ENCODE measurements at places on chromosomes 4 and X. TPM values are rescaled to one million over a fixed set of nuclear protein-coding genes. Genes with fewer than 3 reads are reported as not detected.

The RAB40AL gene
- total RNA-seq: 1.9 TPM

The USP17L25 gene
- total RNA-seq: not detected

The NAA11 gene
- total RNA-seq: not detected

The AIFM1 gene
- 52.7 TPM for total RNA-seq

The ETDB gene
- not detected for total RNA-seq

The ZNF157 gene
- not detected for total RNA-seq

The HSFX3 gene
- not detected for total RNA-seq

The PAGE2 gene
- not detected for total RNA-seq

The ADH7 gene
- total RNA-seq: not detected

- no peaks in the 10 kb centered on the region for H3K36me3 ChIP-seq
- no peaks in the 10 kb centered on the region for H3K4me1 ChIP-seq
Measured at GRCh38 chrX:107457289-107457688, 7.8 kb downstream of the FRMPD3 start.

- no peaks in the 10 kb centered on the region for H3K27me3 ChIP-seq
- H3K4me3 ChIP-seq: no peak overlapping the region
- H3K36me3 ChIP-seq: peaks cover 5% of the 10 kb centered on the region
Measured at GRCh38 chr4:152860046-152860445, 76.1 kb upstream of the FHDC1 start.

DNA sequence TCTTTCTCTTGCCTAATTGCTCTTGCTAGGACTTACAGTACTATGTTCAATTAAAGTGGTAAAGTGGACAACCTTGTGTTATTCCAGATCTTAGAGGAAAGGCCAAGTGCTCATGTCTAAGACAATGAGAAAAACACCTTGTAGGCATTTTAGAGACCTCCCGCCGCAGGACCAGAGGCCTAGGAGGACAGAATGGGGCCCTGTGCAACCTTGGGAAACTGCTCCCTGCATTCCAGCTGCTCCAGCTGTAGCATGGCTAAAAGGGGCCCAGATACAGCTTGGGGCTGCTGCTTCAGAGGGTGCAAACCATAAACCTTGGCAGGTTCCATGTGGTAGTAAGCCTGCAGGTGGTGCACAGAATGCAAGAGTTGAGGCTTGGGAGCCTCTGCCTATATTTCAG lies 101.0 kb downstream of the PGRMC2 start:
- H3K27me3 ChIP-seq: no peaks in the 10 kb centered on the region
- no peak overlapping the region for H3K4me3 ChIP-seq
- H3K36me3 ChIP-seq: peaks cover 5% of the 10 kb centered on the region

DNA sequence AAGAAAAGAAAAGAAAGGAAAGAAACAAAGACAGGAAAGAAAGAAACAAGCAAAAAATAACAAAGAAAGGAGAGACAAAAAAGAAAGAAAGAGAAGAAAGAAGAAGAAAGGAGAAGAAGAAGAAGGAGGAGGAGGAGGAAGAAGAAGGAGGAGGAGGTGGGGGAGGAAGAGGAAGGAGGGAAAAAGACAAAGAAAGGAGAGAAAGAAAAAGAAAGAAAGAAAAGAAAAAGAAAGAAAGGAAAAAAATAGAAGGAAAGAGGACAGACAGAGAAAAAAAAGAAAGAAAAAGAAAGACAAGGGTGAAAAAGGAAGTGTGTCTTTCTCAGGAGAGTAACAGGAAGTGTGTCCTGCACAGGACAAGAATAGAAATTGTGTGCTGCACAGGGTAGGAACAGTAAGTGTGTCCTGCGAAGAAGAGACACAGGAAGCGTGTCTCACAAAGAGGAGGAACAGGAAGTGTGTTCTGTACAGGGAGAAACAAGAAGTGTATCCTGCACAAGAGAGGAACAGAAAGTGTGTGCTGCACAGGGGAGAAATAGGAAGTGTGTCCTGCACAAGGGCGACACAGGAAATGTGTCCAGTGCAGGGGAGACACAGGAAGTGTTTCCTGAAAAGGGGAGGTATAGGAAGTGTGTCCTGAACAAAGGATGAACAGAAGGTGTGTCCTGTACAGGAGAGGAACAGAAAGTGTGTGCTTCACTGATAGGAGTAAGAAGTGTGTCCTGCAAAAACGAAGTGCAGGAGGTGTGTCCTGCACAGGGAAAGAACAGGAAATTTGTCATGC lies 101.2 kb downstream of the ARSF start:
- H3K27me3 ChIP-seq: no peaks in the 10 kb centered on the region
- no peak for DNase-seq
- H3K36me3 ChIP-seq: no peaks in the 10 kb centered on the region
- peak overlapping the region; percentile 59 for H3K27ac ChIP-seq

GRCh38 chr4:140637836-140638235 lies 69.1 kb upstream of the UCP1 start:
- H3K27ac ChIP-seq: no peak overlapping the region
- no peaks in the 10 kb centered on the region for H3K27me3 ChIP-seq
- H3K4me1 ChIP-seq: peaks cover 9% of the 10 kb centered on the region
- peak; percentile 33 for DNase-seq
- H3K36me3 ChIP-seq: peaks cover 3% of the 10 kb centered on the region
- no peak overlapping the region for H3K4me3 ChIP-seq

- no peak for DNase-seq
- H3K27me3 ChIP-seq: no peaks in the 10 kb centered on the region
- no peaks in the 10 kb centered on the region for H3K36me3 ChIP-seq
Measured at GRCh38 chrX:55778322-55778721, 60.8 kb downstream of the RRAGB start.

GRCh38 chr4:24044610-24045589 lies 155.1 kb upstream of the PPARGC1A start:
- H3K27me3 ChIP-seq: no peaks in the 10 kb centered on the region
- DNase-seq: no peak
- H3K27ac ChIP-seq: no peak overlapping the region
- no peaks in the 10 kb centered on the region for H3K36me3 ChIP-seq
- H3K4me3 ChIP-seq: no peak overlapping the region
- H3K4me1 ChIP-seq: no peaks in the 10 kb centered on the region

- H3K27me3 ChIP-seq: peaks cover 2% of the 10 kb centered on the region
- DNase-seq: no peak
- H3K4me1 ChIP-seq: peaks cover 10% of the 10 kb centered on the region
- H3K4me3 ChIP-seq: no peak overlapping the region
- peaks cover 4% of the 10 kb centered on the region for H3K36me3 ChIP-seq
Measured at GRCh38 chrX:120377715-120378114, 15.8 kb downstream of the ATP1B4 start.

DNA sequence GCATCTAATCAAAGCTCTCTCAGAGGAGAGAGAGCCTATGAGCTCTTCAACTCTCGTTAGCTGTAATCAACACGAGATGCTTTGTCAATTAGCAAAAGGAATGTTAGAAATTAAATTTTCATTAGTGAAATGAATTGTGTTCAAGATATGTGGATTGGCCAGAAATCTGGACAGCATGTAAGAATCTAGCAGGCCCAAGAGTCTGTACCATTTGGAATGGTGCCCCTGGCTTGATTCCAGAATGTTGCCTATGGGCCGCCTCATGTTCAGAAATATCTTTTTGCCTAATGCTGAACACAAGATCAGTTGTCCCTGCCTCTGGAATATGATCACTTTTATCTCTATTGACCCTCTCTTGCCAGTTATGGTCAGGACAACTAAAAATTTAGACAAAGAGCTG lies 88.2 kb downstream of the RBM46 start:
- H3K4me3 ChIP-seq: no peak overlapping the region
- H3K4me1 ChIP-seq: no peaks in the 10 kb centered on the region
- no peaks in the 10 kb centered on the region for H3K27me3 ChIP-seq

DNA sequence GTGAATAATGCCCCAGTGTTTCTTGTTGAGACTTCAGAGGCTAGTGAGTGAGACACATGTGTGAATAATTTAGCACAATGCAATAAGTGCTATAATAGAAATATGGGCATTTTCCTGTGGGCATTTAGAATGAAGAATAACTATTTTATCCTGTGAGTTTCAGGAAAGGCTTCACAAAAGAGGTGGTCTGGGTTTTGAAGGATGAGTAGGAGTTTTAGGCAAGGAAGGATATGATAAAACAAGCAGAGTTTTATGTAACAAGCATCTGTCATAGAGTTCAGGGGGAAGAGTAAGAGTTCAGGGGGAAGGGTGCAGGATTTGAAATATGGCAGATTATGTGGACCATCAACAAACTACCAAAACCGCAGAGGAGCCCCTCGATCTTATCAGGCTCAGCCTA lies 529.2 kb downstream of the INPP4B start:
- no peak overlapping the region for H3K27ac ChIP-seq
- no peak for DNase-seq
- peaks cover 19% of the 10 kb centered on the region for H3K36me3 ChIP-seq
- no peaks in the 10 kb centered on the region for H3K27me3 ChIP-seq
- peaks cover 40% of the 10 kb centered on the region for H3K4me1 ChIP-seq

GRCh38 chr4:94660614-94661013 lies 97.1 kb upstream of the BMPR1B start:
- H3K4me1 ChIP-seq: no peaks in the 10 kb centered on the region

GRCh38 chr4:105767579-105767978 lies 59.0 kb downstream of the GSTCD start:
- peak overlapping the region; percentile 58 for H3K27ac ChIP-seq
- H3K36me3 ChIP-seq: no peaks in the 10 kb centered on the region
- DNase-seq: peak; percentile 35
- H3K27me3 ChIP-seq: no peaks in the 10 kb centered on the region
- peak overlapping the region; percentile 12 for H3K4me3 ChIP-seq

DNA sequence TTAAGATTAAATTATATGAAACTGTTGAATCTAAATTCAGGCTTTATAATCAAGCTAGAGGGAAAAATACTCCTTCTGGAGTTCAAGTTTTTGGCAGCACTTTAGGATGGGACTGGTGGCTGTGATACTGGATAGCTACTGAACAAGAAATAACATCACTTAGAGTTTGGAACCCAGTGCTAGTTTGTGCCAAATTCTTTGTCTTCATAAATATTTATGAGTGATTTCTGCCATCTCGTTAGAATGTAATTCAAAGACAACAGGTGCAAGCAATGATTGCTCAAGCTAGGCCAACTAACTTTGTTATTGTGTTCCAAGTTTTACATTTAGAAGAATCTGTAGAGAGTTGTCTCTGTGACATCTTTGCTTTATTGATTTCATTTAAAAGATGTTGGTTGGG lies 417.9 kb downstream of the FAT4 start:
- H3K4me3 ChIP-seq: no peak overlapping the region
- DNase-seq: no peak
- peaks cover 67% of the 10 kb centered on the region for H3K4me1 ChIP-seq
- peak overlapping the region; percentile 86 for H3K27ac ChIP-seq
- H3K36me3 ChIP-seq: no peaks in the 10 kb centered on the region

GRCh38 chr4:40575846-40576245 lies 53.8 kb downstream of the RBM47 start:
- peak overlapping the region; percentile 92 for H3K27ac ChIP-seq
- peaks cover 32% of the 10 kb centered on the region for H3K36me3 ChIP-seq
- DNase-seq: no peak
- H3K4me3 ChIP-seq: no peak overlapping the region
- peaks cover 39% of the 10 kb centered on the region for H3K4me1 ChIP-seq

DNA sequence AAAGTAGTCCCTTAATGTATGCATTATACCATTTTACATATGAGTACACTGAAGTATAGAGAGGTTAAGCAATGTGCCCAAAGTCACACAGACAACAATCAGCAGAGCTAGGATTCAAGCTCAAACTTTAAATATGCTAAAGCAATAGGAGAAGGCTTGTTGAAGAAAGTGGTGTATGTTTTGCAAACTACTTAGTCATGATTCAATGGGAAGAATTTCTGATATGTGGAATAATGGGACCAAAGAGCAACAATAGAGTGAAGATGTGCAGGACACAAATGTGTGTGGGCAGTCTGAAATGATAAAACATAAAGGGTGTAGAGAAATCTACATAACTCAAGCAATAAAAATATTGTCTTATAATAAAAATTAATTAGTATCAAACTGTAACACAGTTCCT lies 109.0 kb upstream of the ARSJ start:
- DNase-seq: no peak
- H3K4me1 ChIP-seq: no peaks in the 10 kb centered on the region
- no peak overlapping the region for H3K4me3 ChIP-seq
- no peaks in the 10 kb centered on the region for H3K27me3 ChIP-seq
- H3K27ac ChIP-seq: no peak overlapping the region
- no peaks in the 10 kb centered on the region for H3K36me3 ChIP-seq

GRCh38 chr4:26812049-26812714 lies 48.5 kb upstream of the STIM2 start:
- H3K4me1 ChIP-seq: peaks cover 8% of the 10 kb centered on the region
- H3K27me3 ChIP-seq: no peaks in the 10 kb centered on the region
- H3K36me3 ChIP-seq: no peaks in the 10 kb centered on the region
- no peak overlapping the region for H3K4me3 ChIP-seq
- H3K27ac ChIP-seq: no peak overlapping the region

DNA sequence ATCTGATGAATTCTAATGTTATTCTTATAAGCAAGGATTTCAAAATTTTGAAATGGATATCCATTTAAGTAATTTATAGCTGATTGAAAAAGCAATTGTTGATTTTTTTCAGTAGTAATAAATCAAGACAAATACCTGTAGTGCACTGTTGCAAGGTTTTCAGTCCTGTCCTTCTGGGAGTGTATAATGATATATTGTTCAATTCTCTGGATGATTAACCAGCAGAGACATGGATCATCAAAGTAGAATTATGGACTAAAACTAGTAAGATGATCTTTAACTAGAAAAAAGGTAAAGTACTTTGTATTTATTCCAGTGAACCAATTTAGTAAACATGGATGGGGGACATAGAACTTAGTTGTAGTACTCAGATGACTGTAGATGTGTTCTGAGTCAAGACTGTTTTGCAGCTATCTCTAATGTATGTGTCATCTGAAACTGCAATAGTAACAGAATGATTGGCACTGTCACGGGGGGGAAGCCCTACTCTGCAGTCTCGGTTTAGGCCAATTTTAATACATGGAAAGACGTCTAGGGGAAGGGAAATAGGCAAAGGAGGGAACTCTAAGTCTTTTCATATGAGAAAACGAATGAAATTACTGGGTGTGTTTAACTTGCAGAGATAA lies 121.9 kb downstream of the GLRA3 start:
- no peak for DNase-seq
- no peak overlapping the region for H3K4me3 ChIP-seq

- H3K4me3 ChIP-seq: no peak overlapping the region
- DNase-seq: no peak
- H3K27me3 ChIP-seq: no peaks in the 10 kb centered on the region
- H3K27ac ChIP-seq: no peak overlapping the region
Measured at GRCh38 chrX:117838581-117839331, 277.9 kb downstream of the KLHL13 start.

DNA sequence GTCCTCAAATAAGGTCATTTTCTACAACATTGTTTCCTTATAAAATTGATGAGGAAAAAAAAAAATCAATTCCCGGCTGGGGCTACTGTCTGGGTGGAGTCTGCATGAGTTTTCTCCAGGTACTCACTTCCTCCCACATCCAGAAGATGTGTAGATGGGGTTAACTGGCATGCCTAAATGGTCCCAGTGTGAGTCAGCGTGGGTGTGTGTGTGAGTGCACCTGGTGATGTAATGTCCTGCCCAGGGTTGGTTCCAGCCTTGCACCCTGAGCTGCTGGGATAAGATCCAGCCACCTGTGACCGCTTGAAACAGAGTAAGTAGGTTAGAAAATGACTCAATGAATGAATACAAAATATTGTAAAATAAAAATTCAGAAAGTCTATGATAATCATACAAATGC lies 11.1 kb downstream of the USP26 start:
- H3K27me3 ChIP-seq: no peaks in the 10 kb centered on the region
- no peak overlapping the region for H3K4me3 ChIP-seq
- peak; percentile 69 for DNase-seq
- H3K36me3 ChIP-seq: no peaks in the 10 kb centered on the region
- H3K4me1 ChIP-seq: peaks cover 36% of the 10 kb centered on the region
- peak overlapping the region; percentile 44 for H3K27ac ChIP-seq
